T-helper 2 cell treated with Interferon-gamma antibody and Interleukin-4, amounts not matched to agents 5 μg/mL and 100 μg/mL, for 36 hours (primary cell): ENCODE measurements at places on chromosomes 2 and 18.
A peak's percentile ranks its signal among the peaks of the same experiment; 100 is the strongest.

GRCh38 chr2:212052412-212053159 is 486.0 kb downstream of the ERBB4 start:
- H3K36me3 ChIP-seq, result no peaks in the 10 kb centered on the region
- H3K4me3 ChIP-seq, result peak overlapping the region; percentile 23
- no peaks in the 10 kb centered on the region for H3K27me3 ChIP-seq
- DNase-seq, result no peak

GRCh38 chr2:128520791-128521190 is 202.1 kb upstream of the HS6ST1 start:
- peak overlapping the region; percentile 34 for H3K27ac ChIP-seq
- H3K36me3 ChIP-seq, result no peaks in the 10 kb centered on the region
- H3K4me3 ChIP-seq, result peak overlapping the region; percentile 18
- H3K4me1 ChIP-seq, result peaks cover 18% of the 10 kb centered on the region
- peak; percentile 86 for DNase-seq
- H3K27me3 ChIP-seq, result peaks cover 4% of the 10 kb centered on the region

GRCh38 chr2:71190656-71191569 is 36.0 kb downstream of the PAIP2B start:
- no peak for DNase-seq
- H3K27me3 ChIP-seq, result peaks cover 5% of the 10 kb centered on the region
- no peaks in the 10 kb centered on the region for H3K36me3 ChIP-seq
- H3K4me1 ChIP-seq, result no peaks in the 10 kb centered on the region

- no peak overlapping the region for H3K4me3 ChIP-seq
- H3K27ac ChIP-seq, result no peak overlapping the region
- DNase-seq, result no peak
- H3K4me1 ChIP-seq, result no peaks in the 10 kb centered on the region
- no peaks in the 10 kb centered on the region for H3K36me3 ChIP-seq
These were observed 45.9 kb downstream of the MARCO start for GRCh38 chr2:118987886-118988285.

DNA sequence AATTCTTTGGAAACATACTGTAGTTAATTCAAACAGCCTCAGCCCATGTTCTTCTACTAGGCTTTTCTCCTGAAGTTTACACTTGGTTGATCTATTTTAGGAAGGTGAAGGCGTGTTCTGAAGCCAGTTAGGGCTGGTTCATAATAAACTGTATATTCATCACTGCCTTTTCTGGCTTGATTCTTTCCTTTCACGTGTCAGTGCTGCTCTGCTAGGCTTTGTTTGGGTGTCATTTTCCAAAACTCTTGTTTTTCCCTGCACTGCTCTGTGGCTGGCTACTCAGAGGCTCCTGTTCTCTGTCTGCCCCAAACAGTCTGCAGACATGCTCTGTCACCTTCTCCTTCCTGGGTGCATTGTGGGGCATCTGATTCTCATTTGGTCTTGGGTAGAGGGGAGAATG is 136.1 kb downstream of the PARD3B start:
- no peaks in the 10 kb centered on the region for H3K36me3 ChIP-seq
- H3K4me3 ChIP-seq, result no peak overlapping the region
- no peaks in the 10 kb centered on the region for H3K4me1 ChIP-seq
- no peak for DNase-seq
- H3K27me3 ChIP-seq, result peaks cover 18% of the 10 kb centered on the region
- no peak overlapping the region for H3K27ac ChIP-seq

- H3K36me3 ChIP-seq, result no peaks in the 10 kb centered on the region
- no peak overlapping the region for H3K4me3 ChIP-seq
- peaks cover 3% of the 10 kb centered on the region for H3K4me1 ChIP-seq
- H3K27me3 ChIP-seq, result peaks cover 3% of the 10 kb centered on the region
- no peak overlapping the region for H3K27ac ChIP-seq
These were observed 33.2 kb upstream of the MTIF2 start for GRCh38 chr2:55302241-55302640.

DNA sequence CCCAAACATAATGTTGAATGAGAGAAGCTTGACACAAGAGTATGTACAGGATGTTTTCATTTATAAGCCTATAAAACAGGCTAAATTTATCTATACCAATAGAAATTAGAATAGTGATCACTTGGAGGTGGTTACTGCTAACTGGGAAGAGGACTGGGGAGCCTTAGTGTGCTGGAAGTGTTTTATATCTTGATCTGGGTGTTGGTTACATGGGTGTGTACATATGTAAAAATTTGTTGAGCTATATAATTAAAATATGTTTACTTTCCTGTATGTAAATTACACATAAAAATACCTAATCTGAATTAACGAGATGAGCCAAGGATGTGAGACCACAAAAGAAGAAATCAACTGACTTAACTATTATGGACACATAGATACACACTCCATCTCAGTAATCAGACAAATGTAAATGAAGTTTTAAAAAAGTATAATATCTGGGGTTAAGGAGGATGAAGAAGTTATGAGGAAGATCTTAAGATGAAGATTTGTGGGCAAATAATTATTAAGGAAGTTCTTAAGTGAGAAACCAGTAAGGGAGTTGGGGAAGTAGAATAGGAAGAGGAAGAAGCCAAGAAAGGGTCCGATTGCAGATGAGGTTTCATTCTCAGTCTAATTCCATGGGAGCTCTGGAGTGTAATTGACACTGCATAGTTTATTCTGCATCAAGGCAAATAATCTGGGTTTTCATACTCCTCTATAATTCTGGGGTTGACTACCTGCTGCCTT is 32.3 kb upstream of the NABP1 start:
- H3K27me3 ChIP-seq, result peaks cover 13% of the 10 kb centered on the region
- no peak overlapping the region for H3K4me3 ChIP-seq
- peaks cover 2% of the 10 kb centered on the region for H3K36me3 ChIP-seq
- H3K4me1 ChIP-seq, result peaks cover 15% of the 10 kb centered on the region
- DNase-seq, result no peak
- H3K27ac ChIP-seq, result no peak overlapping the region

- H3K4me3 ChIP-seq, result no peak overlapping the region
- no peak overlapping the region for H3K27ac ChIP-seq
- H3K4me1 ChIP-seq, result no peaks in the 10 kb centered on the region
- H3K27me3 ChIP-seq, result peaks cover 45% of the 10 kb centered on the region
These were observed 18.4 kb downstream of the BCL11A start for GRCh38 chr2:60534892-60535684.

- peak overlapping the region; percentile 71 for H3K27ac ChIP-seq
- H3K4me3 ChIP-seq, result peak overlapping the region; percentile 77
- no peak for DNase-seq
- peaks cover 9% of the 10 kb centered on the region for H3K4me1 ChIP-seq
- no peaks in the 10 kb centered on the region for H3K27me3 ChIP-seq
These were observed 82.7 kb upstream of the POMC start for GRCh38 chr2:25251071-25251421.

DNA sequence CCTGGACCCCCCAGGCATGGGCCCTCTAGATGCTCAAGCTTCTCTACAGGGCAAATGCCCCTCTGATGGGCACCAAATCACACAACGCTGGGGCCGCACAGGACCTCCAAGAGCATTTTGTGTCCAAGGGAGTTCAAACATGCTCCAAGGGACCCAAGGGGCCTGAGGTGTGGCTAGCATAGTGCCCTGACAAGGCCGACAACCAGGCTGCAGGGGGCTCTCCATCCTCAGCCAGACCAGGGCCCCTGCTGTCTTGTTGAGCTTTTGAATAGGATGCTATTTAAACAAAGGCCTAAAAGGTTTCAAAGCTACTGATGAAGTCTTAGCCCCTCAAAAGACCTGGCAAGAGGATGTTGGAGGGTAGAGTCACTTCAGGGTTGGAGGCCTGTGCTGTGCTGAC is 33.1 kb downstream of the EN1 start:
- no peak for DNase-seq
- H3K27ac ChIP-seq, result no peak overlapping the region
- H3K36me3 ChIP-seq, result no peaks in the 10 kb centered on the region
- peaks cover 17% of the 10 kb centered on the region for H3K27me3 ChIP-seq
- H3K4me1 ChIP-seq, result no peaks in the 10 kb centered on the region
- H3K4me3 ChIP-seq, result no peak overlapping the region

- no peak overlapping the region for H3K27ac ChIP-seq
- no peak overlapping the region for H3K4me3 ChIP-seq
- H3K27me3 ChIP-seq, result peaks cover 12% of the 10 kb centered on the region
- no peaks in the 10 kb centered on the region for H3K36me3 ChIP-seq
These were observed 90.7 kb upstream of the ITGA6 start for GRCh38 chr2:172336681-172337080.

DNA sequence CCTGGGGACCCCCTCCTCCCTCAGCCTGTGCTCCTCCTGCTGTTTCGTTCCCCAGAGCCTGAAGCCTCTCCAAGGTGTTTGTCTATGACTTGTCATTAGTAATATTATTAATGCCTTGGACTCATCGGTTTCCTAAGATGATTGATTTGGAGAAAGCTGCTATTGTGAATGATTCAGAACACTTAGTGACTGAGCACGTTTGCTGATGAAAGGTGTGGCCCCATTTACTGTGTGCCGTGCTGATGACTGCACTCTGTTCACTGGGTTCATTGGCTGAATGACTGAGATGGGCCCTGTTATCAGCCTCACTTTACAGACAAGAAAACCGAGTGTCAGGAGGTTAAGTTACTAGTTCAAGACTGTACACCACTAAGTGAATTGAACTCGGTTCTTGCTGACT is 111.4 kb downstream of the SPP2 start:
- no peak overlapping the region for H3K4me3 ChIP-seq
- no peaks in the 10 kb centered on the region for H3K36me3 ChIP-seq
- H3K4me1 ChIP-seq, result peaks cover 25% of the 10 kb centered on the region
- H3K27ac ChIP-seq, result no peak overlapping the region
- peaks cover 4% of the 10 kb centered on the region for H3K27me3 ChIP-seq

- peaks cover 30% of the 10 kb centered on the region for H3K4me1 ChIP-seq
- peak overlapping the region; percentile 91 for H3K4me3 ChIP-seq
- peaks cover 3% of the 10 kb centered on the region for H3K36me3 ChIP-seq
These were observed 69.9 kb upstream of the SLC1A4 start for GRCh38 chr2:64919261-64919660.

DNA sequence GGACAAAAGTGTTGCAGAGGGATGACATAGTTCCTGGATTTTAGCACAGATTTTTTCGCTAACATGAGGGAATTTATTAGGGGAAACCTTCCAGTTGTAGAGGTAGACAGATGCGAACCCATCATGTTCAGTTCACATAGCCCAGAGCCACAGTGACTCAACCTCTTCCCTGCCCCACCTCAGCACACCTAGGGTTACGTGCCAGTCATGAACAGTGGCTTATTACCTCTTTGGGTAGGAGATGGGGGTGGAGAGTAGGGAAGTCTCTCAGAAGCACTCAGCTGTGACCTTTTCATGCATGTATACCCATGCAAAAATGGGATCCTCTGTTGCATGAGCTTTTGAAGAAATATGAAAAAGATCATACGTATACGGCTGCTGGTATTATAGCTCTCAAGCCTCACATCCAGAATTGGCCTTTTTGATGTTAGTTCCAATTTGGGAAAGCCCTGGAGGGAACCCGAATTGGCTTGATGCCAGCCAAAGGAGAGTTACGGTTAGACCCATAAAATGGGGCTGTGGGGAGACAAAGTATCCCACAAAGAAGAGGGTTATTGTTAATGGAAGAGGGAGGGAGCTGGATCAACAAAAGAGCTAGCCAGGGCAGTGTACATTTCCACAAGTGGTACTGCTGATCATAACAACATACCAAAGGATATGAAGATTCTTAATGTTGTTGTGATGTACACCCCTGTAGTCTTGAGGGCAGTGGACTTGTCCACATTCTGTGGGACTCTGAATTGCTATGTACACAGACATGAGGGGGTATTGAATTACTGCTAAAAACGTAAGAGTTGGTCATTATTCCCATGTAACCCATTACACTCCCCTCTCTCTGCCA is 4.9 kb downstream of the TANC1 start:
- peaks cover 14% of the 10 kb centered on the region for H3K4me1 ChIP-seq
- no peak overlapping the region for H3K27ac ChIP-seq
- H3K36me3 ChIP-seq, result no peaks in the 10 kb centered on the region
- no peak overlapping the region for H3K4me3 ChIP-seq
- H3K27me3 ChIP-seq, result peaks cover 49% of the 10 kb centered on the region
- no peak for DNase-seq

DNA sequence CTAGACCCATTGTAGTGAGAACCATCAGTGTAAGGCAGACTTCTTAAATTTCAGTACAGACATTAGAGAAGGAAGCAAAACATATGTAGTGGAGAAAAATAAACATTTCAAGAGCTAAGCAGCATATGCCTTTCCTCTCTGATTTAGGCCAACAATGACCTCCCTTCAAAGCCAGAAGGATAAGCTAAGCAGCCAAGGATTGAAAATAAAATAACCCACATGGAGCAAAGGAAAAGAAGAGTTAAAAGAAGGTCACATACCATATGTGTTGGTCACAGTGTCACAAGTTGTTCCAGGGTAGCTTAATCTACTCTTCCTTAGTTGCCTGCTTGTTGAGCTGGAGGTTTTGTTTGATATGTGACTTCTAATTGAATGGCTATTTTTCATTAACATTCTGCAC is 15.6 kb upstream of the LAMA1 start:
- H3K27me3 ChIP-seq, result no peaks in the 10 kb centered on the region
- no peaks in the 10 kb centered on the region for H3K4me1 ChIP-seq
- H3K4me3 ChIP-seq, result no peak overlapping the region
- no peaks in the 10 kb centered on the region for H3K36me3 ChIP-seq

- H3K4me1 ChIP-seq, result no peaks in the 10 kb centered on the region
- H3K27ac ChIP-seq, result no peak overlapping the region
- DNase-seq, result no peak
- H3K4me3 ChIP-seq, result no peak overlapping the region
These were observed 79.5 kb downstream of the EPHA4 start for GRCh38 chr2:221492636-221493035.

GRCh38 chr2:21515903-21516302 is 392.1 kb downstream of the TDRD15 start:
- H3K27me3 ChIP-seq, result no peaks in the 10 kb centered on the region
- no peaks in the 10 kb centered on the region for H3K36me3 ChIP-seq
- H3K27ac ChIP-seq, result no peak overlapping the region

DNA sequence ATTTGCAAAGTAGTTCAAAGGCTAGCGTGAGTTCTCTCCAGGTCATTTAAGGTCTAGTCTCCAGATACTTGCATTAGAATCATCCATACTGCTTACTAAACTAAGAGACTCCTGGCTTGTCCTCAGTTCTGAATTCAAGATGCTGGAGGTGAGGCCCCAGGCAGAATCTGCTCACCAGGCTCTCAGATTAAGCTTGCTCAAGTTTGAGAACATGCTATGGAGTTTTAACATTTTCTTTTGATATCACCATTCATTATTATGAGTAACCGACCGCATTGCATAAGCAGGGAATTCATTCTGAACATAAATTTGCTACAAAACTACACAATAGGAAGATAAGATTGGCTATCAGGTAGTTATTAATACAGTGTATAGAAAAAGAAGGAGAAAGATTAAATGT is 409.7 kb upstream of the FANCL start:
- no peak for DNase-seq
- H3K27ac ChIP-seq, result no peak overlapping the region
- H3K4me1 ChIP-seq, result no peaks in the 10 kb centered on the region
- no peaks in the 10 kb centered on the region for H3K27me3 ChIP-seq
- H3K4me3 ChIP-seq, result no peak overlapping the region

- H3K4me1 ChIP-seq, result peaks cover 15% of the 10 kb centered on the region
- peaks cover 32% of the 10 kb centered on the region for H3K36me3 ChIP-seq
- H3K27ac ChIP-seq, result no peak overlapping the region
- peak; percentile 75 for DNase-seq
These were observed 28.8 kb downstream of the SP140 start for GRCh38 chr2:230254152-230254881.

GRCh38 chr2:190800528-190800927 is 80.1 kb upstream of the GLS start:
- no peak overlapping the region for H3K4me3 ChIP-seq
- H3K27ac ChIP-seq, result no peak overlapping the region
- H3K36me3 ChIP-seq, result no peaks in the 10 kb centered on the region
- H3K27me3 ChIP-seq, result peaks cover 2% of the 10 kb centered on the region

- no peaks in the 10 kb centered on the region for H3K36me3 ChIP-seq
- H3K4me1 ChIP-seq, result peaks cover 1% of the 10 kb centered on the region
- DNase-seq, result no peak
- no peak overlapping the region for H3K4me3 ChIP-seq
- no peaks in the 10 kb centered on the region for H3K27me3 ChIP-seq
- H3K27ac ChIP-seq, result no peak overlapping the region
These were observed 147.6 kb upstream of the CCDC68 start for GRCh38 chr18:55106906-55107305.
